ENCODE measurements at places on chromosomes 13 and 19.

DNA sequence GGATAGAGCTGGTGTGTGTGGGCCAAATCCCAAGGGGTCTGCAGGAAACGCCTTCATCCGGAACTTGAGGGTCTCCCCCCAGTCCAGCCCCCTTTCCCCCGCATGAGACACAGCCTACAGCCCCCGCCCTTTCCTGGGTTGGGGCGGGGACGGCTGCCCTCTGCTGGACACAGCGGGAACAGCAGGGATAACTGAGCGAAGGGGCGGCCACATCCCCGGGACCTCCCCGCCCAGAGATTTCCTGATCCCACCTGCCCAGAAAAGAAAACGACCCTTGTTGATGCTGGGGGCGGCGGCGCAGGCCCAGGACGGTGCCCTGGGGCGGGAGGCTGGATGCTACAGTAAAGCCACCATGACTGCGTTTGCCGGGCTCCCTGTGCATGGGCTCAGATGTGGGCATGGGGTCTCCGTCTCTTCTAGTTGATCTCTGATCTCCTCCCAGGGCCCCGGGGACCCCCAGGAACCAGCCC is 14.2 kb downstream of the ONECUT3 start:
- DNase-seq = peak; percentile 80

DNA sequence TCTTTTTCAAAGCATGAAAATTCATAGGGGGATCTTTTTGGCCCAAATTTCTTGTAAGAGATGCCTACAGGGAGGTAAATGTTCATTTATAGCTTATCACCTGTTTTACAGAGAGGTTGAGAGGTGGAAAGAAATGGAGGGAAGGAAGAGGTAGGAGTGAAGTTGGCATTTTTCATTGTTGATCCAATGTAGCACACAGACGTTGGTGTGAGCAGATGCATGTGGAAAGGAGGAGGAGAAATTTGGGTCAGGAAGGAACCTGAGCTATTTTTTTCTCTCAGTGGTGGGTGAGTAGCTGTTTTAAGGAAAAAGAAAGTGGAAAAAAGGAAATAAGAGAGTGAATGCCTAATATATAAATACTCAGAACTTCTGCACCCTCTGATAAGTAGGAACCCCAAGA is 9.9 kb upstream of the SMIM17 start:
- no peak for DNase-seq

DNA sequence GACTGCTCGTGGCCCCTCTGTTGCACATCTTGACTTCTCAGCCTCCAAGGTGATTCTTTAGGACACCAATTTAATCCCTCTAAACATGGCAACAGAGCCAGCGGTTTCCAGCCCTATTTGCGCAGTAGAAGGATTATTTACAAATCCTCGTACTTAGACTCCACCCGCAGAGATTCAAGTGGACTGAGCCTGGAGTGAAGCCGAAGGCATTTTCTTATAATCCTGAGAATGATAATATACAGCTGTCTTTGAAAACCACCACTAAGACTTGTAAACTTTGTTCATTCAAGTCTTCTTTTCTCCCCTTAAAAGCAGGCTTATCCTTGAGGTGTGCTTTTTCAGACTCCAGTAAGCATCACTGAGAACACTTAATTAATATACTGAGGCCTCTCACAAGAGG is 4.8 kb upstream of the DPRX start:
- DNase-seq = no peak

- DNase-seq = no peak
Measured at GRCh38 chr13:112259511-112259910, 116.6 kb upstream of the SPACA7 start.

GRCh38 chr19:2280633-2281264 is 1.2 kb downstream of the PEAK3 start:
- DNase-seq = no peak

All from K562 (cell line).